ENCODE measurements at places on chromosomes 2 and 18.

DNA sequence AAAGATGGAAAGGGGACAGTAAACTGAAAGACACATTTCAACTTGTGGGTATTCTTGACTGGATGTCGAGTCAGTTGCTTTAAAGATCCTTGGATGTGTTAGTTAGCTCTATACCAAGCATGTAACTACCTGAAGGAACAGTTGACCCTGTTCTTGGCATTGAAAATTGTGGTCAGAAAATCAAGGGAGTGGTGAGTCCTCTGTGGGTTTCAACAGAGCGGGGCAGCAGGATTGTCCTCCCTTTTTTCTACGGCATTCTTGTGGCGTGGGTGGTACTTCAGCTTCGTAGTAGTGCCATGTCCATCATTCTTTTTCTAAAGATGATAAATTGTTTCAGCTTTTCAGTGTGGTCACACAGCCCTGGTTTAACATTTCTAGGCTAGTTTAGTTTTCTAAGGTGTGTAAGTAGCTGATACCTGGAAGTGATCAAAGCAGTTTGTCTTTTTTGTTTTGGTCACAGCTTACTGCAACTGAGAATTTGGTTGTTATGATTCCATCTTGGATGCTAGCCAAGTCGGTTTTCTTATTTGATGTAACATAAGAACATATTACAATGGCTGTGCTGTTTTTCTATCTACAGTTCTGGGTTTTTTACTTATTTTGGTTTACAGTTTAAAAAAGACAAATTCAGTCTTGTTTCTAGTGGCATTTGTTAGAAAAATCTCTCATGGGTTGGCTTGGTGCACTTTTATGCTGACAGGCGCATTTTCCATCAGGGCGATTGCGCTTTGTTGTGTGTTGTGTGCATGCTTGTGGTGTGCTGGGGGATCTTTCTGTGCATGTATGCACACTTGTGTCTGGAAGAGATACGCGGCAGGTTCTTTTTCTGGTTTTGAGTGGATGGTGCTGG lies 84.7 kb downstream of the ZNF407 start:
- no peak for DNase-seq

GRCh38 chr2:172558372-172558771 lies 2.5 kb downstream of the PDK1 start:
- no peak for DNase-seq

DNA sequence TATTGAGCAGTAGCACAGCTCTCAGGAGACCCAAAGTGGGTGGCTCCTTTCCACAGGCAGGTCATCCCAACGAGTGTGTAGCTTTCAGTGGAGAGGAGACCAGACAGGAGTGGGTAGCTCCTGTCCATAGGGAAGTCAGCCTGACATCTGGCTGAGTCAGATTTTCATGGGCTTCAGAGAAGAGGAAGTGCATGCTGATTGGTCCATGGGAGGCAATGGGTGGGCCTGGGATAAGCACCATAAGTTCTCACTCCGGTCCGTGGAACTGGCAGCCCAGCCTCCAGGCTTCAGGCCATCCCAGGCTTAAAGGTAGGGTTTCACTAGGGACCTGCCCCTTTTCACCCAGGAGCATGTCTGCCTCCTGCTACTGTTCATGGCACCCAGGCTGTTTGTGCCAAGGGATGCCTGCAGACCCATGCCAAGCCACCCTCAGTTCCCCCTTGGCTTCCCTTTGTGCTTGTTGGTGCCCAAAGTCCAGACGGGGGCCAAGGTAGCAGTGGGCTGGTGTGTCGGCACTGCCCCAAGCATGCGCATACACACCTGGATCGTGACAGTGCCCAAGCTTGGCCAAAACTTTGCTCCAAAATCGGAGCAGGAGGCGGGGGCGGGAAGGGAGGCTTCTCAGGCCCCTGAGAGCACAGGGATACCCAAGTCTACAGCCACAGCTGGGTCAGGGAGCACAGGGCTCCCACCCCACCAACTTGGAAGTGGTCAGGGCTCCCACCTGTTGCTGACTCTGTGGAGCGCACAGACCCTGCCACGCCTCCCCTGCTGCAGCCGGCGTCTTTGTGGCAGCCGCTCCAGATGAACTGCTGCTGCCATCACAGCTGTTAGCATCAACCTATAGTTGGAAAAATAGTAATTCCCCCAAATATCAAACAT lies 26.4 kb downstream of the MARCHF7 start:
- peak; percentile 48 for DNase-seq

DNA sequence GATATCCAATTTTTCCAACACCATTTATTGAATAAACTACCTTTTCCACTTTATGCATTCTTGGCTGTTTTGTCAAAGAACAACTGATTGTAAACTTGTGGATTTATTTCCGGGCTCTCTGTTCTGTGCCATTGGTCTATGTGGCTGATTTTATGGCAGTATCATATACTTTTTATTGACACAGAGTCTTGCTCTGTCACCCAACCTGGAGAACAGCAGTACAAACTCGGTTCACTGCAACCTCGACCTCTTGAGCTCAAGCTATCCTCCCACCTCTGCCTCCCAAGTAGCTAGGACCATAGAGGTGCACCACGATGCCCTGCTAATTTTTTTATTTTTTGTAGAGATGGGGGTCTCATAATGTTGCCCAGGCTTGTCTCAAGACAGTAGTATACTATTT lies 6.7 kb upstream of the GALNT5 start:
- DNase-seq = no peak

GRCh38 chr2:20443276-20443920 lies 3.5 kb upstream of the RHOB start:
- peak; percentile 68 for DNase-seq

All from ELR (cell line).